ENCODE measurements at places on chromosomes 4 and X.
A peak's percentile ranks its signal among the peaks of the same experiment; 100 is the strongest.

DNA sequence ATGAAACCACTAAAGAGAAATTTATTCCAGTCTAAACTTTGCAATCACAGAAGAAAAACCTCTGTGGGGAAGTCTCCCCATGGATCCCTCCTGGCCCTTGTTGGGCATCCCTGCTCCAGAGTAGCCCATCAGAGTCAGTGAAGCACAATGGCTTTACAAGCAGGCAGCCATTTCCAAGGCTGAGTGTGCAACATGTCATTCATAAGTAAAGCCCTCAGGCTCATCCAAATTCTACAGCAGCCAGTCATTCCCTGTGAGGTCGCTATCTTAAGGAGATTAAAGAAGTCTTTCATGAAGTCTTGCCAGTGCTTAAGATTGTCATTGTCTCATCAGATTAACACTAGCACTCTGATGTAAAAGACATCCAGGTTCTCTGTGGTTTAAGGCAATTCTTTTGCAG, 17.0 kb upstream of the MAPK10 start:
- DNase-seq: no peak

DNA sequence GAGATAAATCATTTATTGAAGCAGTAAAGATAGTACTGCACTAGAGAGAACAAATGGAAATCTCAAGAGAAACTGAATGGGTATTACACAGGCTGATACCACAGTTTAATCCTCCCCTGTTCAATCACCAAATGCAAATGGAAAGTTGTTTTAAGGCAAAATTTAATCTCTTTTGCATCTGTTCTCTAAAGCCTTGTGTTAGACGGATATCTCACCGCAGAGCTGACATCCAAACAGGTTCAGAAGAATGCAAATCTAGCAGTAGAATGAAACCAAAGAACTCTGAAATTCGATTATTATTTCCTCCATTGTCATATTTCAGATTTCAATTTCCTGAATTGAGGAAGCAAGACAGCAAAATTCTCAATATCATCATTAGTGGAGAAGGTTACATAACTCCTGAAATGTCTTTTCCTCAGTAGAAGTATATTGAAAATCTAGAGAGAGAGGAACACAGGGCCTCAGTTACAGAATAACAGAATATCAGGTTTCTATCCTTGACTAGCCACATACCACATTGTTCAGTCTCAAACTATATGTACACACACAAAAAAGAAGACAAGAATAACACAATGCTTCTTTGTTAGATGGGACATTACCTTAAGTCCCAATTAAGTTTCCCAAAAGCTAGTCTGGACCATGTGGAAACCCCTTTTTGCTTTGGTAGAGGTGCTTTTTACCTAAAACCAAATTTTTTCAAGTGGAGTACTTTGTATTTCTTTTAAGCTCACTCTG, 94.1 kb upstream of the BANK1 start:
- no peak for DNase-seq

GRCh38 chr4:7676398-7676922, 241.7 kb upstream of the PSAPL1 start:
- no peak for DNase-seq

GRCh38 chrX:12488771-12489170, 302.4 kb upstream of the PRPS2 start:
- DNase-seq: no peak

- no peak for DNase-seq
Measured at GRCh38 chrX:114715096-114715495, 131.2 kb downstream of the HTR2C start.

- DNase-seq: no peak
Measured at GRCh38 chrX:55484948-55485347, 4.7 kb downstream of the USP51 start.

DNA sequence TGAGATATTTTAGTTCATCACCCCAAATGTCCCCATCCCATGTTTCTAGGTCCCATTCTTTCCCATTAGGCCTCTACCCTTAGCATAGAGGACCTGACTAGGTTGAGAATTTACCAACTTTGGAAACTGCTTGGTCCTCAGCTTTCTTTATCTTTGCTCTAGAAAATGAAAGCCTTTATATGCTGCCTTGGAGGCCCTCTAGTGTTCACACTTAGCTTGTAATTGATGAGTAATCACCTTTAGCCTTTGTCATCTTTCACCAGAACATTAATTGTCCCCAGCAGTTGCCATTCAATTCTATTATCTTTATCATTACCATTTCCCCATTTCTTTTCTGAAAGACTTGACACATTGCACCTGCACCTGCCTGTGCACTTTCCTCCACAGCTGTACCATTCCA, 589.2 kb upstream of the NR3C2 start:
- DNase-seq: no peak

DNA sequence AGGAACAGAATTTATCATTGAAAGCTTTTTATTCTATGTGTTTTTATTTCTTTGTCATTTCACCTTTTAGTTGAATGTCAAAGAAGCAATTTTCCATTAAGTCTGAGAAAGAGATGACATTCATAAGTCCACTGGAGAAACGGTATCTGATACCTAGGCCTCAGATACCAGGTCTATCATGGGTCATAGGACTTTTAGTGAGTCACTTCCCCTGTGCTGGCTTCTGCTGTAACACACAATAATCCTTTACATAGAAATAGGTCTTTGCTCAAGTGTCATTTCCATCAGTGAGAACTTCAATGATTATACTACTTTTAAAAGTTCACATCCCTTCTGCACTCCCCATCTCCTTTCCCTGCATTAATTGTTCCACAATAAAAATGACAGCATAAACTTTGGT, 125.5 kb upstream of the ARMCX2 start:
- no peak for DNase-seq

DNA sequence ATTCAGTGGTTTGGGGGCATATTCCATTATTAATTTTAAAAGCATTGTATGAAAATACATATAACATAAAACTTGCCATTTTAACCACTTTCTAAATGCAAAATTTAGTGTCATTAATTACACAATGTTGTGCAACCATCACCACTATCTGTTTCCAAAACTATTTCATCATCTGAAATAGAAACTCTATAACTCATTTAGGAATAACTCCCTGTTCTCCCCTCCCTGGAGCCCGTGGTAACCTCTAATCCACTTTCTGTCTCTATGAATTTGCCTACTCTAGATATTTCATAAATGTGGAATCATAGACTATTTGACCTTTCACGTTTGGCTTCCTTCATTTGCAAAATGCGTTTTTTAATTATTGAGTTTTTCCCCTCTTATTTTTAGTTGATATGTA, 101.4 kb upstream of the GPC4 start:
- DNase-seq: no peak

DNA sequence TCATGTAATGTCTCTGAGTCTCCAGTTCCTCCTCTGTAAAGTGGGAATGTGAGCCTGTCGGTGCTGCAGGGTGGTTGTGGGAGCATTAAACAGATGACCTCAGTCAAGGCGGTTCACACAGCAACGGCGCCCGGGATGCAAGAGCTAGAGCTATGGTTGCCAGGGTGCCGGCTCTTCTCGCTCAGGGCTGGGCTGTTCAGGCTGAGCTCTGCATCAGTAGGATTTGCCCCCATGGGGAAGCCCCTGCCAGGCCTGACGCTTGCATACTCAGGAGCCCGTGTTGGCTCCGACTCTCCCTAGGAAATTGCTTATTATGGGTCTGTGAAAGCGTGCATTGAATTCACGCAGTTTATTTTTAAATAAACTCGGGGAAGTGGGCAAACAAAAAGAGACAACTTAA, 67.3 kb downstream of the PSAPL1 start:
- no peak for DNase-seq

- DNase-seq: no peak
Measured at GRCh38 chrX:76029385-76029784, 143.5 kb upstream of the PBDC1 start.

GRCh38 chrX:109840585-109840984, 107.5 kb upstream of the ACSL4 start:
- peak; percentile 17 for DNase-seq

GRCh38 chrX:116172976-116173375, 2.4 kb downstream of the AGTR2 start:
- no peak for DNase-seq
